ENCODE measurements at places on chromosomes 3 and 15.

DNA sequence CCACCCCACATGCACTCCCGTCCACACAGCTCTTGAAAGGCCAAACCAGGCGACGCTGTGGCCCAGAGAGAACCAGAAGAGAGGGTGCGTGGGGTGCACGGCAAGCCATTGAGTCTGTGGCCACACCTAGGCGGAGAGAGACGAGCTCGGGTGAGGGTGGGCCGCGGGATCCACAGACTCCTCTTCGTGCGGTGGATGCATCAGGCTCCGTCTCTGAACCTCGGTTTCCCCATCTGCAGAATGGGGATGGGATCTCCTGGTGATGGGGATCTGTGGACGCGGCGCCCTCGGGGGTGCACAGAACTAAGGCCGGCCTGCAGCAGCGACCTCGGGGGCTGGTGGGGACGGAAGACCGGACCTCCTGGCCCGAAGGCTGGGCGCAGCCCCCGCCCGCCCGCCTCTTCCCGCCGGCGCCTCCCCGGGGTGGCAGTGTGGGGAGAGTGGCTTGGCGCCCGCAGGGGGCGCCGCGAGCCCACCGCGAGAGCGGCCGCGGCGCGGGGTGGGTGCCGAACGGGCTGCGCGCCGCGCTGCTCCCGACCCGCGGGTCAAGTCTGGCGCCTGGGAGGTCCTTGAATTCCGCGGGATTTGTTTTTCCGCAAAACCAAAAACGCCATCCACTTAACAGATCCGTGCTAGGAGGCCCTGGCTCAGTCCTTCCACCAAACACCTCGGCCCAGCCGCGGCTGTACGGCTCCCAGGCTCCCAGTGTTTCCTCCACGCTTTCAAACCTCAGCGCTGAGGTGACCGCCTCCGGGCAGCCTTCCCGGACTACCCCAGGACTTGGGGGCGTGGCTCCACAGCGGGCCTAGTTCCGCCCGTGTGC lies 13.2 kb upstream of the ADPGK start:
- DNase-seq = peak; percentile 84

DNA sequence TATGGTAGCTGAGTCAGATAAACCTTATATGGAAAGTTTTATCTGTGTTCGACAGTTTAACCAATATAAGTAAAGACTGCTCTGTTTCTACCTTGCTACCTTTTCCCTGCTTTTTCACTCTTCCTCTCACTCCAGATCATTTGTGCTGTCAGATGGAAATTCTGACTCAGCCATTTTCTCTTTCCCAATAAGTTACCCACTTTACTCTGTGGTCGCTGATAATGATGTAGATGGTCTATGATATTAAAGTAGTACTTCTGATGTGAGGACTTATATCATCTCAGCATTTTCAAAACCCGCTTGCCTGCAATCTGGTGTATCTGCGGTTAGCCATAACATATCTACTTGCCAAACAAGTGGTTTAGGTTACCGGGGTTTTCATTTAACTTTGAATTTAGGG lies 15.0 kb upstream of the UTS2B start:
- no peak for DNase-seq

DNA sequence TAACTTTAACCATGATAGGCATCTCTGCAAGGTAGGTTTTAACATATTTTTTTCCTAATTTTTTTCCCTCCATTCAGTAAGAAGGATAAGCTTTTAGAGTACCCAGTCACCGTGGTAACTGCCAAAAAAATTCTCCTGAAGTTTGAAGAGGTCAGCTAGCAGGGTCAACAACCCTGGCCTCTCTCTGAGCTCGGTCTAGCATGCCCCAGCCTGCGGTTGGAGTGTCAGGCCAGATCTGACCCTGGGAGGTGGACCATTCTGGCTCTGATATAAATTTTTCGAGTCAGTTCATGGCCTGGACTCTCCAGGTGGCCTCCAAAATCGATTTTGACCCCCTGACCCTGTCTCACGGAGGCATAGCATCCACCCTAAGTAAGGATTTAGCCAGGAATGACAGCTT lies 29.7 kb downstream of the SOX2 start:
- no peak for DNase-seq

DNA sequence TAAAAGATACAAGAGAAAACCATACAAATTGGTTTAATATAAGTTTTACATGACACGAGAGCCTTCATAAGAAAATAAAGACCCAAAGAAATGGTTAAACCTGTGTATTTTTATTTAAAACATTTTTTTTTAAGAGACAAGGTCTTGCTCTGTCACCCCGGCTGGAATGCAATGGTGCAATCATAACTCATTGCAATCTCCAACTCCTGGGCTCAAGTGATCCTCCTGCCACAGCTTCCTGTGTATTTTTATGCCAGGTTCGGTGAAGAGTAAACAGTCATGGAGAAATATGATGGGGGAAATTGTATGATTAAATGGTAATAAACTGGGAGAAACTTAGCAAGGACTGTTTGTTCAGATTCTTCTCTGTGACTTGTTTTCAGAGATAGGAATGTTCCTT lies 441.0 kb downstream of the TUSC7 start:
- no peak for DNase-seq

DNA sequence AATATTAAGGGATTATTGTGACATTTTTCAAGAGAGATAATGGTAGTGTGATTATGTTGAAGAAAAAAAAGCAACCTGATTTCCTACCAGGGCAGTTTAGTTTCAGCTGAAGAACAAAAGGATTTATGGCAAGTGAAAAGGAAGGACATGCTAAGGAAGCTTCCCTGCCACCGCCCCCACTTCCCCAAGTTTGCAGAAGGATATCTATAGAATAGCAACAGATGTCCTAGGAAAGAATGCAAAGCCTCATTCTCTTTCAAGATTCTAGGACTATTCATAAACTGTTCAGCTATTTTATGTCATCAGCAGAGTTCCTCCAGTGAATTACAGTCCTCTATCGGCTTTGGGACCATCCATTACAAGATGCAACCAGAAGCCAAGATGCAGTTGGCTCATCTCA lies 160.8 kb downstream of the SATB1 start:
- no peak for DNase-seq

DNA sequence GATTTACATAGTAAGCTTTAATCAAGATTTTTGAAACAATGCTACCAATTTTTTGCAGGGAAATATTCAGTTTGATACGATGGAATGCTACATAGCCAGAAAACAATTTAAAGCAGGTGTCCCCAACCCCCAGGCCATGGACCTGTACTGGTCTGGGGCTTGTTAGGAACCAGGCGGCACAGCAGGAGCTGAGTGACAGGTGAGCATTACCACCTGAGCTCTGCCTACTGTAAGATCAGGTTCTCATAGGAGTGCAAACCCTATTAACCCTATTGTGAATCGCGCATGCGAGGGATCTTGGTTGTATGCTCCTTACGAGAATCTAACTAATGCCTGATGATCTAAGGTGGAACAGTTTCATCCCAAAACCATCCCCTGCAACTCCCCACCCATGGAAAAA lies 322.6 kb upstream of the NECTIN3 start:
- DNase-seq = no peak

DNA sequence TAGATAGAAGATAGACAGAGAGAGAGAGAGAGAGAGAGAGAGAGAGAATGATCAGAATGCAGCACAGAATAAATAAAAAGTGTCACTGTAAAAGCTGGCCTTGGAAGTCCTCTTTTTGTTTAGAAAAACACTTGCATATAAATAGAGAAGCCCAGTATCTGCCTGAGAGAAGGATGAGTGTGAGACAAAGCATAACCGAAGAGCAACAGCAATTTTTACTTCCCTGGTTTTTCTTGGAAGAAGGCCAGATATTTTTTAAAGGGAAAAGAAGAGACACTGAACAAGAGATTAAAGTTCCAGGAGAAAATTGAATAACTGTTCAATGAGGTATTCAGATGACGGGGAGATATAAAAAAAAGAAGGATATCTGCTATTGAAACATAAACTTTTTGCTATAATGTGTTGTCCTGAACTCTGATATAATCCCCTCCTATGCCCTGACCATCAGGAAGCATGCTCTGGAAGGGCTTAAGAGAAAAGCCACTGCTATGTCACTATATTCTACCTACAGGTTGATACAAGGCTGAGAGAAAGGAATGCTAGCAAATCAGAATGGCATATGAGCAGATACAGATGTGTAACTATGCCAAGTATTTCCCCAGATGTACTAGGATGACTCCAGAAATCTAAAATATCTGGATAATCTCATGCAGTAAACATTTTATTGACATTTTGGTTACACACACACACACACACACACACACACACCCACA lies 358.9 kb downstream of the RBMS3 start:
- DNase-seq = no peak

- DNase-seq = no peak
These were observed 30.8 kb downstream of the KLHL18 start for GRCh38 chr3:47313341-47314055.

DNA sequence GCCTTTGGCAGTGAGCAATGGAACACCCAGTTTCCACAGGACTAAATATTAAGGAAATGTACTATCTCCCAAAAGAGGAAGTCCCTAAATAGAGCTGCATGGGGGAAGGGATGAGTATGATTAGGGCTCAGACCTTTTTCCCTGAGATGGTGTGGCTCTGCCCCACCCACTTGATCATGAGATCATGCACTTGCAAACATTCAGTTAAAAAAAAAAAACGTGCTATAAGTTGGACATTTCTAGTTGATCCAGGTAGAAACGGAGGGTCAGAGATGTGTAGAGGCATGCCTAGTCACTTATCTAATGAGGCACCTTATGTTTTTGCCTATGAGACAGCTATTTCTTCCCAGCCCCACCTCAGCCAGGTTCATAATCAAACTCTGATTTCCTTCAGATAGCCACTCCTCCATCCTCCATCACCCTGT lies 24.5 kb upstream of the SSR3 start:
- no peak for DNase-seq

DNA sequence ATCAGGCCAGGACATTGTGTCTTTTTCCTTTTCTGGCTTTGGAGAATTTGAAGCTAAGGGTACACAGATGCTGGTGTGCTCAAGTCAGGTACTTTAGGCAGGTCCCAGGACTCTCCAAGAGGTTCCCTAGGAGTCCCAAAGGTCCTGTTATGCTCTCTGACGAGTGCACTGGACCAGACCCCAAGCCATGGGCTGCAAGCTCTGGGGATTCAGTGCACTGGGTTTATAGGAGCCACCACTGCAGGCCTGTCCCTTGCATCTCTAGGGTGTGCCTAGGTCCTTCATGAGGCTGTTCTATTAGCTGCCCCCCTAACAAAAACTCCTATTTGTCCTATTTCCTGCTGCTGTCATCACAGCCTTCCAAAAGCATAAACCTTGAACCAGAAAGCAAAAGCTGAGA lies 31.9 kb upstream of the BFSP2 start:
- no peak for DNase-seq

DNA sequence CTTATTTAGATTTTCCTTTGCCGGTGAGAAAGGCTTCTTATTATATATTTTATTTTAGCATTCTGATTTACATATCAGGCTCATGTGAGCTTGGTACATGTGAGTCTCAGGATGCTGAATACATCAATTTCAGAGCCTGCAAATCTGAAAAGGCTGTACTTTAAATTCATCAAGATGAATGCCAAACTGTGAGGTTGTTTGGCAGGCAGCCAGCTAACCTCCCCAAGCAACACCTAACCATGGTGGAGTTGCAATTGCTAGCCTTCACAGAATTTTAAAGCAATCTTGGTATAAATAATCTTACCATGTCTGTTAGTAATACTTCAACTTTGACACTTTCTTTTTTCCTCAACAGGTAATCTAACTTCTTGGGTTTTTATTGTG lies 252.5 kb downstream of the CDIN1 start:
- DNase-seq = no peak
